ENCODE measurements at places on chromosomes 12 and 14.

DNA sequence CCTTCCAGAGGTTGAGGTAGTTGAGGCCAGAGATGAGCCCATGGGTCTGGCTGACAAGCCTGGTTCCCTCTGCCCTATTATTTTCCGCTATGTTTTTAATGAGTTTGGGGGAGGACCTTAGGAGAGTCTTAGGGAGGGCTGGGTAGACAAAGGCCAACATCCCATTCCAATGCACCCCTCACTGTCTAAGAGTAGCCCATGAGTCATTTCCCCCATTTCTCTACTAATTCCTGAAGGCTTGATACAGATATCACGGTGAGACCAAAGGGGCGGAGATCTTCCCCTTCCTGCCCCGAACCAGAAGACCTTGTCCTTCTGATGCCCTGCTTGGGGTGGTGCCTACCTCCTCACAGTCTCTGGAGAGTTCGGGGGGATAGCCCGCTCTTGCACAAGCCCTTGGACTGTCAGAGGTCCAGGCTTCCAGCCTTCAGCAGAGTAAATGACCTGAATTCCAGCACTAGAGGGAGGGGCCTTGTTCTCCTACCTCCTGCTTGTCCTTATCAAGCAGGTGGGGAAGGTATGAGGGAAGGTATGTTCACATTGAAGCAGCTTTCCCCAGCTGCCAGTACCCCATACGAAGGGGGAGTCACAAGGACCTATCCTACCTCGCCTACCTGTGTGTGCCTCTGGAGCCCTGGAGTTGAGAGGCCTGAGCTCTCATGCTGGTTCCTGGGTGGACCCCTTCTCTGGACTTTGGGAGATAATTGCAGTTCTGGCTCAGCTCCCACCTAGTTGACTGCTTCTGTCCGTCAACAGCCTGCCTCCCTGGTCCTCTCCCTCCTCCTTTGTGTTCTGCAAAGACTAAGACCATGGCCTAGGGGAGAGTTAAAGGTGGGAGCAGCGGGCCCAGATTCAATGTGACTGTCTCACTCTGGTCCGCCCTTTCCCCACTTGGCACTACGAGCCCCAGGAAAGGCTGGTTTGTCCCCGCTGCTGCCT lies 3.7 kb downstream of the PSMB11 start:
- no peak for DNase-seq

DNA sequence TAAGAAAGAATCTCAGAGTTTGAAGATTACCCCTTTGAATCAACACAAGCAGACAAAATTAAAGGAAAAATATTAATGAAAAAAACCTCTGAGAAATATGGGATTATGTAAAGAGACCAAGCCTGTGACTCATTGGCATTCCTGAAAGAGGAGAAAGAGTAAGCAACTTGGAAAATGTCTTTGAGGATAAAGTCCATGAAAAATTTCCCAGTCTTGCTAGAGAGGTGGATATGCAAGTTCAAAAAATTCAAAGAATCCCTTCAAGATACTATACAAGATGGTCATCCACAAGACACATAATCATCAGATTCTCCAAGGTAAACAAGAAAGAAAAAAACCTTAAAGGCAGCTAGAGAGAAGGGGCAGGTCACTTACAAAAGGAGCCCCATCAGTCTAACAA lies 13.3 kb downstream of the SLCO1B1 start:
- DNase-seq, result no peak

DNA sequence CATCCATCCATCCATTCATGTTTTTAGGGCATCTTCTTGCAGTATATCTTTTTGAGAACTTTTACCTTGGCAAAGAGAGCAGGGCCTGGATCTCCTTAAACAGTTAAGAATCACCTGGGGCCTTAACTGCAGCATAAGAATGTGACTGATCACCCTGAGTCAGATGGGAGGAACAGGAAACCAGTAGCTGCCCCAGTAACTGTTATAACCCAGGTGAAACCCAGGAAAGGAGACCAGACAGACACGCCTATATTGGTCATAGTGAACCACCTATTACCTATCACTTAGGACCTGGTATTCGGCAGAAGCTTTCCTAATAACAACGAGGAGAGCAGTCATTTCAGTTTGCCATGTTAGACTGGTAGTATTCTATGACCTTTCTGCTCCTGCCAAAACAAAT lies 43.4 kb upstream of the NR2C1 start:
- no peak for DNase-seq

DNA sequence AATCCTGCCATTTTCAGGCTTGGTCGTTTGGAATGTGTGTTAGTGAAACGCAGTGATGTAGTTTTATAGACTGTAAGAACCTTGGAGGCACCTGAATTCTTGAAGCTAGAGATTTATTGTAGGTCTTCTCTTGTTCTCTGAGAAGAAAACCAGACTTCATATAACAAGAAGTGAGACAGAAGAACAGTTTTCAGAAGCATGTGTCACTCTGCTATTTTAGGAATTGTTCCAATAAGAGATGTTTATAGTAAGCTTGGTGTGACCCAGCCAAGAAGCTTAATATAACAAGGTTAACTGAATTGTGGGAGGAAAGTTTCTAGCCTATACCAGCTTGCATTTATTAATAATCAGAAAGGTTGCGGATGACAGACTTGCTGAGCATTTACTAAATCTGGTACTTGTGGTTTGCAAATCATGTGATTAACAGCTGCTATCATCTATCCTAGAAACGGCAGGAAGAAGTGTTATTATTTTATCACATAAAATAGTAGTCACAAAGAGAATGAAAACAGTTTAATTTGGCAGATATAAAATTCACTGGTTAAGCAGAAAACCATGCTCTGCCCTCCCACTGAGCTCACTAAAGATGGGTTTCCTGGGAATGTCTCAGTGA lies 49.2 kb upstream of the BCAT1 start:
- no peak for DNase-seq

GRCh38 chr14:37167151-37168047 lies 5.0 kb downstream of the SLC25A21 start:
- no peak for DNase-seq

All from activated CD4-positive, alpha-beta T cell treated with anti-CD3 and anti-CD28 coated beads for 4 hours (primary cell).